ENCODE measurements at places on chromosomes 5 and 9.

DNA sequence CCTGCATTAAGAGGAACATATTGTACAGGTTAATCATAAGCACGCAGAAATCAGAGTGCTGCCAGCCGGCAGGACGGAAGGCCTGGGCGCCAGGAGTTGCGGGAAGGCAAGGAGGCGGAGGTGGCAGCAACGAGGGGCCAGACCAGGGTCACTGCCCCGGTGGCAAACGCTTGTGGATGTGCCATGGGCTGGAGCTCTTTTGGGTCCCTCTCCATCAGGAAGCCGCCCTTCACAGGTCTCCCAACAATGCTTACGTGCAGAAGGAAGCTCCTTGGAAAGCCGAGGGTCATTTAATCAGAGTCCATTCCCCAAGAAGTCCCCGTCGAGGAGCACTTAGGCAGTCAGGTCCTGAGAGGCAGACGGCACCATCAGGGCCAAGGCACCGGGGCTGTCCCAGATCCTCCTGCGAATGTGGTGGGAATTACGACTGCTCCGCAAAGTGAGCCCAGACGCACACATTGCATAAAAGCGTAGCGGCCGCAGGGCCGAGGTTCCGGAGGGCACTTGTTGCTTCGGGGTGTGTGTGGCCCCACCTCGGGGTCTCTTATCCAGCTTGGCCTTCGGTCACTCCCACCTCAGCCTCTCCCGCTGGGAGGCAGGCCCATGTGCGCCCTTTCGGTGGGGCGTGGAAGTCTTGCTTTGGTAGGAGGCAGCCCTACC is 20.5 kb downstream of the MRPL36 start:
- DNase-seq, result no peak

- peak; percentile 75 for DNase-seq
These were observed 7.0 kb upstream of the IL12B start for GRCh38 chr5:159337016-159337955.

DNA sequence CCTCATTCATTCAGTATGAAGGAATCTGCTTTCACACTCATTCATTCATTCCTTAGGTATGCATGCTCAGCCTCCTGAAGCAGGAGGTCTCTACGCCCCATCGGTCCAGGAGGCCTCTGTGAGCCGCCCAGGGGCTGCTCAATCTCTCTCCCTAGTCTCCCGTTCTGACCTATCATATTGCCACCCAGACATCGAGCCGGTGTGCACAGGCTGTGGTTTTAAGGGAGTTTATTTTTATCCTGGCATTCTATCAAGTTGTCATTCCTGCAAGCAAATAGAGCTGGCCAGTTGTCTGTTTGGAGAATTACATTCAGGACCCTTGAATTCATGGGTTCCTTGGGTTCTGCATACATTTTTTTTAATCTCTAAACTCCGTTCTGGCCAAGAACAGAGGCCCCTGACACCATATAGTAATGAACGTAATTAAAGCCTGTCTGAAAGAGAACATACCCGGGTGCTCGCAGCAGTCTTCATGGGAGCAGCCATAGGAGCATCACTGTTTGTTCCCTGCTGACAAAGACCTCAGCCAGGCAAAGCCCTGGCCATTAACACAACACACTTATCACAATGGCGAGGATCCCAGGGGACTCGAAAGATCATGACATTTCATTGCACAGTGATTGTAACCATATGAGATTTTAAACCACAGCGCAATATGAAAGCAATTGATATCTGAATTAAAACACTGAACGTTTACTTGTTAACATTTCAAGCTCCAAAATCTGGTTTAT is 80.9 kb downstream of the ADAMTS16 start:
- DNase-seq, result no peak

DNA sequence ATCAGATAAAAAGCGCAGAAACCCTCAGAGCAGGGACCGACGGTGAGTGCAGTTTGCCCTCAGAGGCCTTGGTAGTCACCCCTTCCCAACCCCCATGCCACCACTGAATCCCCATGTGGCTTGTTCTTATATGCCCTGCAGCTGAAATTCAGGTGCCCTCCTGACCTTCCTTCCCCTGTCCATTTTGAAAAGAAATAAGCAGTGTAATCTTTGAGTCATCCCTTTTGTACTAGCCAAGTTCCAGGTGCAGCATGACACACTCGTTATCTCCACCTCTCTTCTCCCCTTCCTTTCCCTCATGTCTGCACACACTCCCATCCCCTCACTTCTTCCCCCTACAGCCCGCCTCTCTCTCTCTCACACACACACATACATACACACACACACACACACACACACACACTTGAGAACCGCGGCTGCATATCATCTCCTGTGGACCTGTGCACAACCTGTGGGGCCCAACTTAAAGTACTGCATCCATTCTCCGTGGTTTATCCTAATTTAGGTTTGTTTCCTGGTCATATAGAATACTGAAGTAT is 53.1 kb downstream of the SYK start:
- DNase-seq, result no peak

DNA sequence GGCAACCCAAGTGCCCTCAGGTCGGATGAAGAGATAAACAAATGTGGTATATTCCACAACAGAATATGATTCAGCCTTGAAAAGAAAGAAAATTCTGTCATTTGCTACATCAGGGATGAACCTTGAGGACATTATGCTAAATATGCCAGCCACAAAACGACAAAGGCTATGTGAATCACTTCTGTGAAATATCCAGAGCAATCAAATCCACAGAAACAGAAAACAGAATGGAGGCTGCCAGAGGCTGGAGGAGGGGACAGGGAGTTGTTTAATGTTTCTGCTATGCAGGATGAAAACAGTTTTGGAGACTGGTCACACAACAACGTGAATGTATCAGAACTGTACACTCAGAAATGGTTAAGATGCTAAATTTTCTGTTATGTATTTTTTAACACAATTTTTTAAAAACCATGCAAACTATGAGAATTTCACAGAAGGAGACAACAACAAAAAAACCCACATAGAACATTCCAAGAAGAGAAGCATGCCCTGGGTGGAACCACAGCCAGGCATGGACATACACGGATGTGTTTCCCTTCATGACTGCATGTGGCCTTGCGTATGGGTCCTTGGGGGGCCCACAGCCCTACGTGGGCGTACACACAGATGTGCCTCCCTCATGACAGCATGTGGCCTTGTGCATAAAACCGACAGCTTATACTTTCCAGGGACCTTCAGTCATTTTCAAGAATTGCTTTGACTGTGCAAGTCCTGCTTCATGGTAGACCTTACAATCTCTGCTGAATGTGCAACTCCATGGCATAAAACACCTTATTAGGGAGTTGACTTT is 146.7 kb downstream of the ROR2 start:
- DNase-seq, result peak; percentile 59

DNA sequence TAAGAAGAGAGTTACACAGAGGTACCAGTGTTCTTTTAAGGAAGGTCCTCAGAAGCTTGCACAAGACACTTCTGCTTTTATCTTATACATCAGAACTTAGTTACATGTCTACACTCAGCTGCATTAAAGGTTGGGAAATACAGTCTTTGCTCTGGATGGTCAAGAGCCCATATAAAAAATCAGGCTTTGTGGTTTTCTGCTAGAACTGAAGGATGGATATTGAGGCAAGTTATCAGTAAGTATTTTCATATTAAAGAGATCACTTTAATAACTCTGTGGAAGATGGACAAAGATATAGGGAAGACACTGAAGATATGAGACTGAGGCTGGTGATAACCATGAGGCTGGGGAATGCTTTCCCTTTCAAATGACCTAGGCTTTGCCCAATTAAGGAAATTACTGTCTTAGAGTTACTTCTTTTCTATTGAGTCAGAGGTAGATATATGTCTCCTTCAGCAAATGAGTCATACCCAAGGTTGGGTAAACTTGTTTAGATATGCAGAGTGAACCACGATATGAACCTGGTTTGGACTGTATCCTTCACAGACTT is 87.0 kb upstream of the TNC start:
- DNase-seq, result peak; percentile 97

DNA sequence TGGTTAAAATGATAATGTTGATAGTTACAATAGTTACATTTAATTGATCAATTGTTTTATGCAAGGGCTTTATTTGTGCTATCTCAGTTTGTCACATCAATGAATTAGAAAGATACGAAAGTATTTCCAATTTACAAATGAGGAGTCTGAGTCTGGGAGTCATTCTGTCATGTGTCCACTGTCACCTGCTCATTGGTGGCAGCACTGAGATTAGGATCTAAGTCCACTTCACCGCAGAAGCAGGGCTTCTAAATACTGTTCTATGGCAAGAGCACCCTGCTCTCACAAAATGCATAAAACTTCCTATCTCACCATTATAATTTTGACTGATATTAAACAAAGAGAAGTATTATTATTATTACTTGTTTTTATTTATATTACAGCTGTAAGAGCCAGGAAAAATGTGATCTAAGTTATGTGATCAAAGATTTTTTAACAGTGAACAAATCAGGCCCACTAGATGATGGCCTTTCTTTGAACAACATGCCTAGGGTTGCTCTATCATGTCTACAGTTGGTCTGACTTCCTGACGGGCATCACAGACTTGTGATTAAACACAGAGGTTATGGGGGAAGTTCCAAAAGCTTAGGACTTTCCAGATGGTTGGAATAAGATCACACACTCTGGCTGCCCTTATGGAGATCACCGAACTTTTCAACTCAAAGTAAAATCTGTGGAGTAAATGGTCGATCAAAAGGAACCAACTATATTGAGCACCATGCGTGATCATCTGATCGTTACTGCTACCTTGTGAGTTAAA is 15.1 kb downstream of the TLR4 start:
- DNase-seq, result no peak

GRCh38 chr5:65481171-65481581 is 544 bp downstream of the ADAMTS6 start:
- DNase-seq, result no peak
